ENCODE measurements at places on chromosomes 12 and 14.
A peak's percentile ranks its signal among the peaks of the same experiment; 100 is the strongest.

GRCh38 chr12:40681148-40681547 is 11.1 kb upstream of the CNTN1 start:
- no peak for DNase-seq

GRCh38 chr14:92380131-92380530 is 57.2 kb downstream of the SLC24A4 start:
- DNase-seq: no peak

DNA sequence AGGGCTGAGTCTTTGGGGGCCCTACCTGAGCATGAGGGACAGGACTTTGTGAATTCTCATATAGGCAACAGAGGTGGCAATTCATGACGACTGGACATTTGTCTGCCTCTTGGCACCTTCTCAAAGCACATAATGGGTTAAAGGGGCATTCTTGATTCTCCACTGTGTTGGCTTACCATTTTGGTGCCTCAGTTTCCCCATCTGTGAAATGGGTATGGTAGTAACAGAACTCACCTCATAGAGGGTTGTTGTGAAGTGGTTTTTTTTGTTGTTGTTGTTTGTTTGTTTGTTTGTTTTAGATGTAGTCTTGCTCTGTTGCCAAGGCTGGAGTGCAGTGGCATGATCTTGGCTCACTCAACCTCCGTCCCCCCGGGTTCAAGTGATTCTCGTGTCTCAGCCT is 106.0 kb downstream of the CHST11 start:
- DNase-seq: no peak

DNA sequence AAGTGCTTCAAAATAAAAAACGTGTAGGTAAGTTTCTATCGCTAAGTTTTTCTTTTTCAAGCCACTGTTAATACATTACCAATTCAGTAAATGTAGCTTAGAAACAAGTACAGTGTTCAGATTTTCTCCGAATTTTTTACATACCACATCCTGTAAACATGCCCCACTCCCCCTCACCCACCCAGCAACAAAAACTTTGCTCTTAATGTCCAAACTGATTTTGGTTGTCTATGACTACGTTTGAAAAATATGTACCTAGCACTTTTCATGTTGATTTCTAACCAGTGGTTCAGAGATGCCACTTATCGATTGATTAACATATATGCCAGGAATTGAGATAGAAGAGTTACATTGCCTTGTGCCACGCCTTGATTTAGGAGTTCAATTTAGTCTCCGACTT is 663 bp upstream of the LIN7A start:
- no peak for DNase-seq

DNA sequence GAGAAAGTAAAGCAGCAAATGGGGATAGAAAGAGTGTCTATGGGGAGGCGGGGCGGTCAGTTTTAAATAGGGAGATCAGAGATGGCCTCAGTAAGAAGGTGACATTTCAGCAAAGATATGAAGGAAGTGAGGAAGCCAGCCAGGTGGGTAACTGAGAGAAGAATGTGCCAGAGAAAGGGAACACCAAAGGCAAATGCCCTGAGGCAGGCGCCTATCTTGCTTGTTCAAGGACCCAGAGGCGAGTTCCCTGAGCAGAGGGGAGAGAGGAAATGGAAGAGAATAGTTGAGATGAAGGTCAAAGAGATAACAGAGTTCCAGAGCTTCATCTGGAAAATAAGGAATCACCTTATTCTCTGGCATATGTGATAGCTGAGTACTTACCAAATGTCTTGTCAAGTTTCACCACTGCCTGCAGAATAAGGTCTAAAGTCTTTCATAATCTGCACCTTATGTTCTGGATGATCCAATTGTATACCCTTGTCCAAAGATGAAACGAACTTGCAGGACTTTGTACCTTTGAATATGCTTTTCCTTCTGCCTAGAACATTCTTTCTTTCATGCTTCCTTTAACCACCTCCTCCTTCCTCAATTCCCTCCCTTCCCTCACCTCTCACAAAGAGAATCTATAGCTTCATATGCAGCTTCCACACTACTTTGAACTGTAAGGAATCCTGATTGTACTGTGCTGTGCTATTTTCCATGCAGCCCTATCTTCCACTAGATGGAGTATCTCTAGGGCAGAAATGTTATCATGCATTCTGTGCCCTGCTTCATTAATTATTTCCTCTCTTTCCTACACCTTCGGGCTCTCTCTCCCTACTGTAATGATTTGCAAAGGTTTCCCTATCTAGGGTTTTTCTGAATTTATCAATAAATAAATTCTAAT is 38.5 kb downstream of the GNPTAB start:
- no peak for DNase-seq

DNA sequence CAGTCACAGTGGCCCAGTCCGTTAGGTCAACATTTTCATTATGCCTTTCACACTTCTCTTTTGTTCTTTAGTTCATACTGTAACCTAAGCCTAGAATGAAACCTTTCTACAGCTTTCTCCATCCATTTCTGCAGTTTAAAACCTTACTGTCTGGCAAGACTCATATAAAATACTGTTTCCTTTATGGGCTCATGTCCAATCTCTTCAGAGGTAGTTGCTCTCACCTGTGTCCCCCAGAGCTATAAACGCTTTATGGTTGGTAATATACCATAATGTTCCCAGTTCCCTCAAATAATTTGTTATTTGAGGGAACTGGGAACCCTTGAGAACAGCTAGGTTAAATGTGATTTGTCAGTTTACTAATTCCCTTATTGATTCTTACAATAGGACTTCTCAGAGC is 83.0 kb downstream of the SRGAP1 start:
- DNase-seq: no peak

GRCh38 chr12:88401155-88401554 is 179.1 kb downstream of the KITLG start:
- DNase-seq: no peak

- DNase-seq: no peak
Observed at GRCh38 chr12:76043377-76043776, 11.8 kb upstream of the PHLDA1 start.

DNA sequence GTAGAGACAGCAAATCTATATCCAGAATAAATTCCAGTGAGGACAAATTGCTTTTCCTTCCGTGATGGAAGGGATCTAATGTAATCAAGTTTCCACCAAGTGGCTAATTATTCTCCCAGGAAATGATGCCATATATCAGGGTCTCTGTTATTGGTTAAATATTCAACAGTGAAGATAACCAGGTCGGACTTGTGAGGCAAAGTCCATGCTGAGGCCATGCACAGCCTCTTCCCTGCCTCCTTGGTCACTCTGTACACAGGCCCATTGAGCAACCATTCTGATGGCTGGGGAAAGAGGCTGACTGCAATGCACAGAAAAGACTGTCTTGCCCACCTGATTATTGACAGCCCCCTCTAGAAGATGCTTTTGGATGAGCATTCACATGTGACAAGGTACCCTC is 90.1 kb downstream of the TNFAIP2 start:
- no peak for DNase-seq

GRCh38 chr12:108745641-108746040 is 14.3 kb upstream of the CORO1C start:
- DNase-seq: no peak

- no peak for DNase-seq
Observed at GRCh38 chr14:72559669-72560255, 334.1 kb downstream of the DPF3 start.

- DNase-seq: no peak
Observed at GRCh38 chr14:92628636-92629035, 115.1 kb downstream of the RIN3 start.

GRCh38 chr12:53006810-53007309 is 604 bp downstream of the EIF4B start:
- DNase-seq: peak; percentile 87

GRCh38 chr14:30143627-30144026 is 216.0 kb upstream of the PRKD1 start:
- no peak for DNase-seq

GRCh38 chr12:121189619-121190155 is 20.2 kb upstream of the P2RX4 start:
- no peak for DNase-seq

GRCh38 chr12:131003716-131004045 is 50.0 kb downstream of the ADGRD1 start:
- DNase-seq: no peak

- no peak for DNase-seq
Observed at GRCh38 chr12:60935981-60936761, 1324.0 kb upstream of the USP15 start.

- DNase-seq: no peak
Observed at GRCh38 chr14:75069811-75070145, 337 bp downstream of the ZC2HC1C start.

DNA sequence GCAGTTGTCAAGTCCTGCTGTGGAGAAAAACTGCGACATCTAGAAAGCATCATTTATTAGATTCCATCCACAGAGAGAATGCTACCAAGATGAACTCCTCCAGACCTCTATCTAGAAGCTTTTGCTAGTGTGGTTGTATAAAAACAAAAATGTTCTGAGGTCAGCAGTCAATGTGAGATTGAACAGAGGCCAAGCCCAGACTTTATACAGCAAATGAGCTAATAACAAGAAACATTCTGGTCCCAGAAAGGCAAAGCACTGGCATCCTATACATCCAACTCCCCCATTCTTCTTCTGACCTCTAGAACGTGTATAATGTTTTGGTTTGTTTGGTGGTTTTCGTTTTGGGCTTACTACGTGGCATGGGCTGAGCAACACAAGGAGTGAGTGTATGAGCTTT is 26.7 kb upstream of the RIN3 start:
- DNase-seq: no peak

- no peak for DNase-seq
Observed at GRCh38 chr14:72094844-72095582, 162.8 kb downstream of the RGS6 start.

DNA sequence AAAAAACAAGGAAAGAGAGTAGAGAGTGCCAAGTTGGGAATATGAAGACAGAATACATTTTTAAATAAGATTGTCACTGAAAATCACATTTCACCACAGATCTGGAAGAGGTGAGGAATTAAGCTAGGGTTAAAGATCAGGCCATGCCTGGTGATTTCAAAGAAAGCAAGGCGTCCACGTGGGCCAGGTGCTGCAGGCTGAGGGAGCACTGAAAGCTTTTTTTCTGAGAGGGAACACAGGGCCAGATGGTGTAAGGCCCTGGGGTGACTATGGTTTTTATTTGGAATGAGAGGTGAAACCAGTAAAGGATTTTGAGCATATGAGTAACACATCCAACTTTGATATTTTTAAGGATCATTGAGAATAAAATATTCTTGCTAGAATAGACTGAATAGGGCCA is 20.9 kb downstream of the SYT1 start:
- DNase-seq: no peak

GRCh38 chr14:66380143-66380542 is 106.0 kb upstream of the CCDC196 start:
- DNase-seq: no peak

GRCh38 chr12:16756833-16757555 is 151.0 kb upstream of the LMO3 start:
- no peak for DNase-seq

GRCh38 chr12:117073611-117074010 is 25.6 kb downstream of the TESC start:
- DNase-seq: no peak

- peak; percentile 20 for DNase-seq
Observed at GRCh38 chr14:60723907-60724618, at the start of gene SIX4. SIX4 (minus strand) TSS chr14:60724351; CDS start chr14:60724074, 277 bp downstream.

GRCh38 chr14:76391981-76392690 is 16.2 kb downstream of the ESRRB start:
- DNase-seq: no peak

DNA sequence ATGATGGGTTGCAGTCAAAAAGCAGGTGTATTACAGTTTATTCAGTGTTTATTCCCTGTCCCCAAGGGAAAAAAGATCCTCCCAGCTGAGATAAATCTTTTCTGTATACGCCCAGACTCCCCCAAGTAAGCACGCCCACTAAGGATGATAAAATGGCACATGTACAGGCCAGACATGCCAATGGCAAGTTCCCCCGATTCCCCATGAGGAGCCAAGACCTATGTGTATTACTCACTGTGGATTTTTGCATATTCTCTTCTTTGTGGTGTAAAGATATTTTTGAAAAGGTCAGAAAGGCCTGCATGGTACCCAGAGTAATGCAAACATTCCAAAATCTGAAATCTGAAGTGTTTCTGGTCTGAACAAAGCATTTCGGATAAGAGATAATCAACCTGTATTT is 22.2 kb downstream of the NR2C1 start:
- DNase-seq: no peak

GRCh38 chr14:20798318-20798717 is 4.3 kb downstream of the RNASE1 start:
- DNase-seq: no peak

- DNase-seq: no peak
Observed at GRCh38 chr14:61489932-61490331, 168.6 kb downstream of the PRKCH start.

GRCh38 chr14:91891721-91892220 is 24.4 kb upstream of the TC2N start:
- no peak for DNase-seq

GRCh38 chr14:71139294-71139946 is 232.2 kb downstream of the PCNX1 start:
- no peak for DNase-seq

DNA sequence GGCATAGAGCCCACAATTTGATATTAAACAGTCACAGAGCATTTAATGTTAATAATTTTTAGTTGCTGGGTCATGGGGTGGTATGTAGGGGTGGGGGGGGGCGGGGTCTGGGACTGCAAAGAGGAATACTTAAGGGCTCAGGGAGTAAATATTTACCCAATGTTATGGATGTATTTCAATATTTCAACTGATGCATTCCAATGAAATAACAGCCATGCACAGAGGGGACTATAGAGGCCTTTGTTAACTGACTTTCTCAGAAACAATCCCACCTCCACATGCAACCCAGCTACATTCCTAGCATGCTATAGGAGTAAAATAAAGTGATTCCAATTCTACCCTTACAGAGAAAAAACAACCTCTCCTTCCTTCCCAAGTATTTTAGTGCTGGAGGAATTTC is 7.9 kb upstream of the BBS10 start:
- no peak for DNase-seq

DNA sequence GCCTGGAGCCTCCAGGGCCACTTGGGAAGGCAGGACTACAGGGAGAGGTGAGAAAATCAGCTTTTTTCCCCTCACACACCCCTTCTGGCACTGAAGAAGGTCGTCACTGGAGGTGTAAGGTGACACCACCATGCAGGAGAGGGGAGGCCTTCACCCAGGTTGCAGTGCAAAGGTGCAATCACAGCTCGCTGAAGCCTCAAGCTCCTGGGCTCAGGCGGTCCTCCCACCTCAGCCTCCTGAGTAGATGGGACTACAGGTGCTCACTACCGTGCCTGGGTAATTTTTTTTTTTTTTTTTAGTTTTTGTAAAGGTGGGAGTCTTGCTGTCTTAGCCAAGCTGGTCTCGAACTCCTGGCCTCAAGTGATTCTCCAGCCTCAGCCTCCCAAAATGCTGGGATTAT is 93.6 kb downstream of the TNFAIP2 start:
- no peak for DNase-seq

Measured in activated CD4-positive, alpha-beta T cell treated with anti-CD3 and anti-CD28 coated beads, Interleukin-2, amount 50 U/mL, for 48 hours (primary cell).